Hematopoietic multipotent progenitor cell (in vitro differentiated cells): ENCODE measurements at places on chromosomes 1 and 21. TPM values are rescaled to one million over a fixed set of nuclear protein-coding genes. Genes with fewer than 3 reads are reported as not detected.

The KLHDC8A gene
- under 0.01 TPM for total RNA-seq

The OLFML2B gene
- total RNA-seq = 1.1 TPM

The KPRP gene
- not detected for total RNA-seq

DNA sequence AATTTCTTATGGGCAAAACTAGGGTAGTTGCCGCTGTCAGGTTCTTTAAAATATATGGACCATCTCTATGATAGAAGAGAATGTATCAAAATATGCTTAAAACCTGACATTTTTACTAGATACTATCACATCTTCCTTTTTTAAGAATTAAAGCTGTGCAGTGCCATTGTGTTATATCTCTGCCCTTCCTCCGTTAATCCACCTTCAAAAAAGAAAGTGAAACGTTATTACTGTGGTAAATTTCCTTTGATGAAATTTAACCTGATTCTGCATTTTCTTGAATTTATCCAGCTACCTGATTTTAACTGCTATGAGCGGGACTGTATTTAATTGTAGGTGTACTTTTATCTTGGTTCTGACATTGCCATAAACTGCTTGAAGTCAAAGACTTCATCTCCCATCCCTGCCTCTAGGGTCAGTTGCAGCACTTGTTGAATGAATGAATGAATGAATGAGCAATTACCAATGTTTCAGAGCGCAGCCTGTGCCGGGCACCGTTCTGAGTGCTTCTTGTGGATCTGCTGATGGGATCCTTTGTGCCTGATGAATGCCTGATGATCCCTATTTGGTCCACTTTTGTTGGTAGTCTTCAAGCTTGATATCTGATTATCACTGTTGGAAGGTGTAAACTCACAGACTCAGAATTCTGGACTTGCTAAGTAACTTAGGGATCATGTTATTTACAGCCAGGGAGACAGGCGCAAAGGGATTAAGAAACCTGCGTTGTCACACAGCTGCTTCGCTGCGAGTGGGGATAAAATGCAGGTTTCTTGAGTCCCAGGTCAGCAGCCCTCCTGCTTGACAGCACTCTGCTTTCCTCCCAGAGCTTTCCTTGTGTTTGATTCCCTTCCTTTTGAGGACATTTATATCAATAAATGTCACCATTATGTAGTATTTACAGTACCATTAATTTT lies 30.1 kb downstream of the SMYD2 start:
- peak; percentile 18 for DNase-seq

DNA sequence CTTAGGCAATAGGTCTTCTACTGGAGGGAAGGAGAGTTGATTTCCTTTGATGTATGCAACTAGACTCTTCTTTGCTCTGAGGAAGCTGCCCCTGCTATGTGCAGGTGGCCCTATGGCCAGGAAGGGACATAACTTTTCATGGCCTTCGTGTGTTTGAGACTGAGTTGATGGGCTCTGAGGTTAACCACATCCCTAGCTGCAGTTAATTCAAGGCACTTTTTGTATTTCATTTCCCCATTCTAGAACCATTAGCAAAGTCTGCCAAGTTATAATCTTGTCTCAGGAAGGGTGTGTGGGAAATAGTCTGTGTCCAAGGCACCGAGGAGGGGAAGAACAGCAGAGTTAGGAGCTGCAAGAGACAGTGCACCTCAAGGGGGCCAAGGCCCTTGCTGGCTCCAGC lies 2.5 kb downstream of the FCRL4 start:
- DNase-seq = peak; percentile 75

DNA sequence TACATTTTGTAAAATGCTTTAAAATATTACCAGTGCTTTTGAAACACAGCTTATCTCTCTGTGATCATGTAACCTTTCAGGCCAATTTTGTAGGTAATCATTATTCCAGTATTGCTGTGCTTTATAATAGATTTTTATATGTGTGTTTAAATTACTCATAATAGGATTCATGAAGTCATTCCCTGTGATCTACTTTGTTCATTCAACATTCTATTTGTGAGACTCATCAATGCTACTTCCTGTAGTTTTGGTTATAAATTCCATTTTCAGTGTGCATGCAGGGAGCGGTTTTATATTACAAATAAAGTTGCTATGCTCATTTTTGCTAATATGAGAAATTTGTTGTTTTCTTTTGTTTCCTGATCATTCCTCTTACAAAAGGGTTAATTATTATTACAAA lies 4.1 kb upstream of the OR2M5 start:
- no peak for DNase-seq

DNA sequence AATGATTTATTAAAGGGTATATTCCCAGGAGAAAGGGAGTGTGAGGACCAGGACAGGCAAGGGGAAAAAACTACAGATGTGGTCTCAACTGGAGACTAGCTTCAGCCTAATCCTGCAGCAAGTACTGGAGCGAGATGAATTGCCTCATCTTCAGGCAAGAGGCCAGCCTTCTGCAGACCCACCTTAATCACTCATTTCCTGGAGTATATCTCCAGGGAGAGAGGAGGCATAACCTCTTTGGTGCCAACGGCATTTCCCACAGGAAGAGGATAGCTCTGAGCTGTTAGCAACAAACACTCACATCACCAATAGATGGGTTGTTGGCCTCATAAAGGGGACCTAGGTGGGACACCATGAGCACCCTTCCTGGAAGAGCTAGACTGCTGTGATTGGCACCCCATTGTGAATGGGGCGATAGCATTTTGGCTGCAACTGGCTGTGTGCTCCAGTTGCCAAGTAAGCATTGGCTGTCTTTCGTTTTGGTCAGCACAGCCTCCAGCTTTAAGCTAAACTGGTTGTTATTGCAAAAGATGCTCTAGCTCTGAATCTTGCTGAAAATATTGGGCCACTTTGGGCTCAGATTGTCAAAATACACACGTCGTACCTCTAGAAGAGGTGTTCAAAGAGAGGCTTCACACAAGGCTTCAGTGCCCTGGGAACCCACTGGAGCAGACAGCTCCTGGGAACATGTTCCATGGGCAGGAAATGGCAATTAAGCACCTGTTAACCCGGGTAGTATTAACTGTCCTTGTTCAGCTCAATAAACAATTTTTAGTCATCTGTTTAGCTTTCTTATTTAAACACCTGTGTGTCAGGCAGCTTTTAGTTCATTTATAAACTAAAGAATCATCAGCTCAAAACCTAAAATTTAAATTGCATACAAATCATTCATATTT lies 314.8 kb upstream of the C1orf87 start:
- no peak for DNase-seq

DNA sequence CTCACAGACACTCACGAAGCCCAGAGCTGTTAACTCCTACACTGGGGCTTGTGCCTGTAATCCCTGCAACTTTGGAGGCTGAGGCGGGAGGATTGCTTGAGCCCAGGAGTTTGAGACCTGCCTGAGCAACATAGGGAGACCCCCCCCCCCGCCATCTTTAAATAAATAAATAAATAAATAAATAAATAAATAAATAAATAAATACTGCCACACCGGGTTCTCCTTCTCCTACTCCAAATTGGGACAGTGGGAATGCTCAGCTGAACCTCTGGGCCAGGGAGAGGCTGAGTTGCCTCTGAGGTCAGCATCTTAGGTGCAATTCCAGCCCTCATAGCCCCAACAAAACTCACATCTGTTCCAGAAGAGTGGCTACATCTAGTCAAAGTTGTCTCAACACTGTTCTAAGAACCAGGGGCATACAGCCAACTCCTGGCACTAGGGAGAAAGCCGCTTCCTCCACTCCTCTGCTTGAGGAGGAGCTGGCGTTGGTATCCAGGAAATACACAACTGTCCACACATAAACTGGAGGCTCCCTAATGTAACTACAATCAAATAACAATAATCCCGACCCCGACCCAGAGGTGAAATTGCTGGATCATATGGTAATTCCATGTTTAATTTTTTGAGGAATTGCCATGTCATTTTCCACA lies 27.0 kb downstream of the C1orf216 start:
- no peak for DNase-seq

DNA sequence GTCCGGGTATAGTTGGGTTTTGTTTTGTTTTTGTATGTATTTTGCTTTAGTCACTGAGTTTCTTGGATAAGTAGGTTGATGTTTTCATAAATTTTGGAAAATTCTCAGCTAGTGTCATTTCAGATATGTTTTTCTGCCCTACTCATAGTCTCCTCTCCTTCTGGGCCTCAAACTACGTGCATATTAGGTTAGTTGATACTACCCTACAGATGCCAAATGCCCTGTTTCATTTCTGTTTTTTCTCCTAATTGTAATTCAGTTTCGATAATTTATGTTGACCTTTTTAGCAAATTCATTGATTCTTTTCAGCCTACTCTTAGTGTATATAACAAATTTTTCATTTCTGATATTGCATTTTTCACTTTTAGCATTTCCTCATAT lies 268.6 kb upstream of the RGS18 start:
- DNase-seq = no peak
